Ureter (tissue), 1 donor: ENCODE measurements at places on chromosomes 4 and X. TPM values are rescaled to one million over a fixed set of nuclear protein-coding genes. Genes with fewer than 3 reads are reported as not detected.

- no peak for DNase-seq
Observed at GRCh38 chr4:95077864-95078263, 320.1 kb downstream of the BMPR1B start.

DNA sequence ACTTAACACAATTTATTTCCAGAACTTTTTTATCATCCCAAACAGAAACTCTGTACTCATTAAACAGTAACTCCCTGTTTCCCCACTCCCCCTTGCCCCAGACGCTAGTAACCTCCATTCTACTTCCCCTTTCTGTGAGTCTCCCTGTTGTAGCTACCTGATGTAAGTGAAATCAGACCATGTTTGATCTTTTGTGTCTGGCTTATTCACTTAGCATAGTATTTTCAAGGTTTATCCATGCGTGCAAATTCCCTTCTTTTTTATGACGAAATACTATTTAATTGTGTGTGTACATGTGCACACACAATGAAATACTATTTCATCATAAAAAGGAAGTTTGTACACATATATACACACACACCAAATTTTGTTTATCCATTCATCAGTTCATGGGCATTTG, 5.2 kb downstream of the PKD2 start:
- no peak for DNase-seq

SNCA gene
- total RNA-seq, result 5.3 TPM

HS6ST2 gene
- total RNA-seq, result 6.8 TPM

DNA sequence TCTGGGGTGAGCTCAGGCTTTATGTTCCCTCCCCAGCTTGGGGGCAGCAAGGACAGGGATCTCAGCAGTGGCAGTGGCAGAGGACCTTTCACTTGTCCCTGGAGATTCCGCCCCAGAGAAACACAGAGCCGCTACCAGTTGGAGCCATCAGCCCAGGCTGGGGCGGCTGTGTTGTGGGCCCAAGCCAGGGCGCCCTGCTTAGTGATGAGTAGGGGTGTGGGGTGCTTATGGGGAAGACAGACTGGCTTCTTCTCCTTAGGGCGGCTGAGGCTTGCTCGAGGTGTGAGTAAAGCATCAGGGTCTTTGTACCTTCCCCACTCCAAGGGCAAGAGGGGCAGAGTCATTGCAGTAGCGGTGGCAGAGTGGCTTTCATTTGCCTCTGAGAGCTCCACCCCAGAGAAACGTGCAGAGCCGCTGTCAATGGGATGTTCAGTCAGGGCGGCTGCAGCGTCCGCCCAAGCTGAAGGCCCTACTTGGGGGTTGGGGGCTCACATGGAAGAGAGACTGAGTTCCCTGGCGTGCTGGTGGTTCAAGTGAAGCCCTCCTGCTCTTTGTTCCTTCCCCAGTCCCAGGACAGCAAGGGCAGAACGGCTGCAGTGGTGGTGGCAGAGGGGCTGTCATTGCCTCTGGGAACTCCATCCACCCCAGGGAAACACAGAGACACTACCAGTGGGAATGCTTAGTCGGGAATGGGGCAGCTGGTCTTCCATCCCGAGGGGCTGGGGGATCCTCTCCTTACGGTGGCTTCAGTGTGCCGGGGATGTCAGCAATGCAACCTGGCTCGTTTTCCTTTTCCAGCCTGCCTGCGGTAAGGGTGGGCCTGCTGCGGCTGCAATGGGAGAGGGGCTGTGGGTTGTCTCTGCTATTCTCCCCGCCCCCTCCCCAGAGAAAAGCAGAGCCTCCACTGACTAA, 2142.5 kb upstream of the TENM3 start:
- no peak for DNase-seq
